ENCODE measurements at places on chromosomes 2 and 18.

DNA sequence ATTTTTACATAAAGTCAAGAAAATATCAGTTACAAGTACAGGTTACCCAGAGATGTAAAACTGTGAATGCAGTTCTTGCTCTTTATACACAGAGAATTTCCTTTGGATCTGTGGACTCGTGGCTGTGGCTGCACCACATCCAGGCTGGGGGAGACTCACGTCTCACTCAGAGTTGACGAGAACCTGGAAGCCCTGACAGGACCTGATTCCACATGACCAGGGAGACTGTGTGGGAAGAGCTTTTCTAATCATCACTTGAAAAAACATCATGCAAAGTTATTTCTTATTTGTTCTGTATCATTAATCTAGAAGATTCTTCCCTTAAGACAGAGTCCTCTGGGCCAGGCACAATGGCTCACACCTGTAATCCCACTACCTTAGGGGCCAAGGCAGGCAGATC lies 1159.0 kb downstream of the RPIA start:
- DNase-seq, result peak; percentile 1

- no peak for DNase-seq
These were observed 106.3 kb downstream of the ANTXR1 start for GRCh38 chr2:69119104-69119894.

DNA sequence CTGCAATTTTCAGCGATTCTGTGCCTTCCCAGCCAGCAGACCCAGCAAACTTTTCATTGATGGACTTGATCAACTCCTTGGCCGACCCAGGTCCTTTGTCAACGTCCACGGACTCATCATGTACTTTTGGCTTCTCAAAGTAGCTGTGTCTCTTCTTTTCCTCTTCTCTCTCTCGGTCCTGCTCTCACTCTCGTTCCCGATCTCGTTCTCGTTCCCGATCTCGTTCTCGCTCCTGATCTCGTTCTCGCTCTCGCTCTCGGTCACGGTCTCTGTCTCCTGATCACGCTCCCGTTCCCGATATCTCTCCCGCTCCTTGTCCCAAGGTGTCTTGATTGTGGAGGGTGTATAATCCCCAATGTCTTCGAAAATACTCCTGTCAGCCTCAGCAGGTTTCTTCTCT lies 219.5 kb upstream of the FANCL start:
- DNase-seq, result no peak

DNA sequence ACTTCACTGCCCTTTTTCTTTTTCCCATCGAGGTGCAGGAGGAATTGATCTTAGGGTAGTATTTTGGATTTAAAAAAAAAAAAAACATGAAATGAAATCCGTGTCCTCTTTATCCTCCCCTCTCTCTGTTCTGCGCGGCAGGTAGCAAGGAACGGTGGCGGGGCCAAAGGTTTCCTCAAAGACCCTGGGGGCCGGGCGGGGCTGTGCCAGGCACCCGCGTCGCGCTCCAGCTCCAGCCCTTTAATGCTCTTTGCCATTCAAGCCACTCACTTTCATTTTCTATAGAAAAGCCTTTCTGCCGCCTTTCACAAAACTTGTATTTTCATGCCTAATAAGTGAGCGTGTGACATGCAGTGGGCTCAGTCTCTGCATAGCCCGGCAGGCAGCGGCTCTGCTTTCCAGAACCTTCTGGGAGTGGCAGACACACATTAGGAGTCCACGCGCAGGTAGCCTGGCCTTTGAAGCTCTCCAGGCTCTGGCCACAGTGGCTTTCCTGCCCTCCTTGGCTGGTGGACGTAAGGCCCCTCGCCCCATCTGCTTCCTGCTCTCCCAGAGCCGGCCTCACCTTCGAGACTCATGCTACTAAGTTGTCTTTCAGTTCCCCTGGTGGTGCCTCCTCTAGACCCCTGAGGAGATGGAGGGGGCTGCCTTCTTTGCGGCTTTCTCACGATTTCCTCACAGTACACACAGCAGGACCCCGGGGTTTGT lies 41.7 kb downstream of the AGAP1 start:
- DNase-seq, result no peak

DNA sequence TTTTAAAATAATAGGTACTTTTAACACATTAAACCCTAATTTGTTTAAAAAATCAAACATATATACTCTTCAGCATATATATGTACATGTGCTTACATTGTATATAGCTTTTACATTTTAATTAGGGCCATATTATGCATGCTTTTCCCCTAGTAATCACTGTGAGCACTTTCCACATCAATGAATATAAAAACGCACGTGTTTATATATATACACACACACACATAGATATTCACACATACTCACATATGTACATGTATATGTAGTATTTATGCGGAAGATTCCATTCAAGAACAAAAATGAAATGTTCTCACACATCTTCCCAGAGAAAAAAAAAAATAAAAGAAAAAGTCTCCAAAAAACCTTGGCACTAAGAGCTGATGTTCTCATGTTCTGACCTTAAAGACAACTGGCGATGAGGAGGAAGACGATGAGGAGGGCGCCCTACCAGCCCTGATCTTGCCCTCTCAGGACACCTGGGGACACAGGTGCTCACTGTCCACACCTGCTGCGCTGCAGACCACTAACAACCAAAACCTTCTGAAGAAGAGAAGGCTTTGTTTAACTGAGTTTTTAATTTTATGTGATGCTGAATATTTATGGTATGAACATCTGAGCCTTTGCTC lies 184.7 kb downstream of the HDAC4 start:
- no peak for DNase-seq

DNA sequence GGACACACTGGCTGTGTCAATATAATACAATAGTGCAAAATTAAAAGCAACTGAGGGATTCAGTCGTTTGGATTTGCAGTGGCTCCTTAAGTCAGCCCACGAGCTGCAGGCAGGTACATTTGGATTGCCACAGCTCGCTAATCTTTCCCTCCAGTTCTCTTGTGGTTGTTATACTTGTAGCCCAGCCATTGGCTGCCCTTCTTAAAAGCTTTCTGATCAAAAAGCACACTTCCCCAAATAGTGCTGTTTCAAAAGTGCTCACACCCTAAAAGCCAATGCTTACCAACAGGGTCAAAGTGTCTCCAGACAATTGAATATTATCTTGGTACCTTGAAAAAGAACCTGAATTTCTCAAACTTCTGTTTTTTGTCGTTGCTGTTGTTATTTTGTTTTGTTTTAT lies 404.7 kb upstream of the FAM98A start:
- no peak for DNase-seq

- DNase-seq, result no peak
These were observed 22.2 kb downstream of the KCNG2 start for GRCh38 chr18:79819968-79820351.

DNA sequence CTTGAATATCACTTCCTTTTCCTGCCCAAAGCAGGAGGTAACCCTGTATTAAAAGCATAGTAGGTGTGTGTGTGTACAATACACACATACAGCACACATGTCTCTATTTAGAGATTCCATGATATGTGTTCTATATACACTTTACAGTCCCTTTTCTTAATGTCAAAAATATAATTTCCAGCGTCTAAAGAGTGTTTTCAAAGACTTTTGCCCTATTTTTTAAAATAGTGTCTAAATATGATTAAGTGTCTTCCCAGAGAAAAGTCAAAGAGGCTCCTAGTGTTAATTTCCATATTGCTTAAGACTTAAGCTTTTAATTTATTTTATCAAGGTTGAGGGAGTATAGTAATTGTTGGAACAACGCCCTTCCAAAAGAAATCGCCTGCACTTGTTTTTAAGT lies 420.3 kb upstream of the POU3F3 start:
- DNase-seq, result no peak

GRCh38 chr2:46384457-46384815 lies 87.2 kb downstream of the EPAS1 start:
- DNase-seq, result no peak

DNA sequence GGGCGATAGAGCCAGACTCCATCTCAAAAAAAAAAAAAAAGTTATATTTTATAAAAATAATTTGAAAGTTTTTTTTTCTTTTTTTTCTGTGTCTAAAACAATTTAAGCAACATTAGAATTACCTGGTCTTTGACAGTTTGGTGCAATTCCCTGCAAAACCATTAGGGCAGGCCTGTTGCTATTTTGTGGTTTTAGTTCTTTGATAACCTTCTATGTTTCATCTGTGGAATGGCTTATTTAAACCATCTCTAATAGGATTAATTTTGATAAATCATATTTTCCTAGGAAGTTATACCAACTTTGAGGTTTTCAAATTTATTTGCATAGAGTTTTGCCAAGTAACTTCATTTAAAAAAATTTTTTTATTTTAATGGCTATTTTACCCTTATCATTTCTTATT lies 141.2 kb upstream of the TWIST2 start:
- DNase-seq, result no peak

DNA sequence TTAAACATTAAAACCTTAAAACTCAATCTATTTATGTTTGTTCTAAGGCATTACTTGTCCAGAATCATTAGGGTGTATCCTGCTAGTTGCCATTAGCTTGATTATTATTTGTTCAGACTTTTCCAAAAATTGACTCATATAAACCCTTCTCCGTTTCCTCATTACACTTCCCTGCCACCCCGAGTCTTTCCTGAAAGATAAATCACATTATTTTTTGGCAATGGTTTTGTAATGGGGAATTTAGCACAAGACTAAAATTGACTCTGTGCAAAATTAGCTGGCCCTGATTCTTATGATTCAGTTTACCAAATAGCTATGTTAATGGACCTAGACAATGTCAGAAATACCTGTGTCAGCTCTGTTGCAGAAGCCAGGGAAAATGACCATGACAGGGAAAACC lies 112.2 kb upstream of the NT5C1B start:
- DNase-seq, result no peak

Data from GM03348 (cell line).